ENCODE measurements at places on chromosomes 5 and 9.

DNA sequence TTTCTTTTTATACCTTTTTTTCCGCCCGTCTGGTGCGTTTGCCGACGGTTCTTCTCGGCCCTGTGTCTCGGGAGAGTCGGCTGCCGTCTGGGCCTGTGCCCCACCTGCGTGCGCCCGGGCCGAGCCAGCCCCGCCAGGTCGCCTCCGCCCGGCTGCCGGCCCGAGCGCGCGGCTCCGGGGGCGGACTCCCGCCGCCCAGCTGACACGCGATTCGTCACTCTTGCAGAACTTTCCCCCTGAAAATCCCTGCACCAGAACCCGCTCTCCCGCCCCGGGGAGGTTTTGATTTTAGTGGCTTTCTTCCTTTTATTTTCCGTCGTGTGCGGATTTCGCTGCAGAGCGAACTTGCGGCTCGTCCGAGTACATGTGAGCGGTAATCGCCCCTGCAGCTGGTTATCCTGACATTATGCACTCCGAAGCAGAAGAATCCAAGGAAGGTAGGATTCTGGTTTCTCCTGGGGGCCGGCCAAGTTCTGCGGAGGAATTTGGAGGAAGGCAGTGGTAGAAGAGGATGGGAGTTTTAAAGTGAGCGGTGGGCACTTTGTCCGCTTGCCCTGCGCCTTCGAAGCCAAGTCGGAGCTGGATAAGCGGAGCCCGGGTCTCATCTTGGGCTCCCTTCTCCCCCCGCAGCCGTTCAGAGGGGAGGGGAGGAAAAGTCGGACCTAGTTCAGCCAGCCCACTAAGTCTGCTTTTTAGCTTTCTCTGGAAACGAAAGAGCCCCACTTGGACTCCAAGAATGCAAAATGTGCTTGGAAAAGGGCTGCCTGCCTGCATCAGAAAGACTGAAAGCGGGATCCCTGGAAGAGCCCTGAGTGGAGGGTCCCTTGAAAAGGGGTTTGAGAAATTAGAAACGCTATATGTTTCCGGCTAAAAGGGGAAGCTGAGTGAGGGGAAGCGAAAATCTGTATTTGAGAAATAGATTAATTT lies at the start of gene TNFAIP8:
Gene TNFAIP8 (plus strand): TSS at position 335 of the 927 bp plus-strand sequence. CDS start 72 bp downstream, at position 407.
- peak; percentile 1 for DNase-seq

DNA sequence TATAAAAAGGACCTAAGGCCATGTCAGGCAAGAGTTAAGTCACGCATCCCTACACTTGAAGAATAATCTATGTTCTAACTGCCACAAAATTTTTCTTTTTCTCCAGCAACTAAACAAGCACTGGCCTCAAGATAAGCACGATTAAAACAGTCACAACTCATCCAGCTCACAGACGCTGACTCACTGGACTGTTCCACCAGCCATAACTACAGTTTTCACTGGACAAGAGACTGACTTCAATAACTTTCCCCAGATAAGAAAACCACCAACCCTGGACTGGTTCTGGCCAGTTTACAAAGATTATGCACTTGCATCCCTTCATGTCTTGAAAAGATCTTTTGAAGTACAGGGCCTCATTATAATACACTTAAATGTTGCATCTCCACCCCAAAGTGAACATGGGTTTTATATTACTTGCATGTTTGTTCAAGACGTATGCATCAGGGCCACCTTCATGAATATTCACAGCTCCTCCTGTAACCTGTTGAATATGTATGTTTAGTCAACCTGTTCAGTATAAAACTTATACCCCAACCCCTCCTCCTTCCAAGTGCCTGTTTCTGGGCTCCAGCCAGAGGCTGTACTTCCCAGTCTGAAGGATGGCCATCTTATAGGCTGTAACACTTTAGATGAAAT lies 129.3 kb upstream of the EPB41L4A start:
- DNase-seq: no peak

GRCh38 chr5:152673601-152674000 lies 268.5 kb upstream of the NMUR2 start:
- DNase-seq: no peak

- DNase-seq: no peak
These were observed 6.2 kb downstream of the MLANA start for GRCh38 chr9:5896863-5897262.

DNA sequence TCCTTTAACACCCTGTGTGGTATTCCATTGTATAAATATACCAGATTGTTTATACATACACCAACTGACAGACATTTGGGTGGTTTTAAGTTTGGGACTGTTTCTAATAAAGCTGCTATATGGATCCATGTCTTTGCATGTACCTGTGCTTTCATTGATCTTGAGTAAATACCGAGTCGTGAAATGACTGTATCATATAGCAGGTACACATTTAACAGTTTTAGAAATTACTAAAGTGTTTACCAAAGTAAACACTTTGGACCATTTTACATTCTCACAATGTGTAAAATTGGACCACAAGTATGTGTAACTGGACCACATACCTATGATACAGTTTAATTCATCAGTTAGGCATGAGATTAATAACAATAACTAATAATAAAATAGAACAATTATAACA lies 175.2 kb downstream of the FBXL17 start:
- no peak for DNase-seq

GRCh38 chr9:5626727-5627634 lies 1.9 kb upstream of the RIC1 start:
- DNase-seq: no peak
